Lower leg skin (tissue), 4 donors: ENCODE measurements at places on chromosomes 3 and 15. TPM values are rescaled to one million over a fixed set of nuclear protein-coding genes. Genes with fewer than 3 reads are reported as not detected.

DNA sequence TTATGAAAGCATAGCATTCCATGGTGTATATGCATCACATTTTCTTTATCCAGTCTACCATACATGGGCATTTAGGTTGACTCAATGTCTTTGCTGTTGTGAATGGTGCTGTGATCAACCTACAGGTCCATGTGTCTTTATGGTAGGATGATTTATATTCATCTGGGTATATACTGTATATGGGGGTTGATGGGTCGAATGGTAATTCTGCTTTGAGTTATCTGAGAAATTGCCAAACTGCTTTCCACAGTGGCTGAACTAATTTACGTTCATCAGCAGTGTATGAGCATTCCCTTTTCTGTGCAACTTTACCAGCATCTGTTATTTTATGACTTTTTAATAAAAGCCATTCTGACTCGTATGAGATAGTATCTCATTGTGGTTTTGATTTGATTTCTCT is 662.4 kb upstream of the BCHE start:
- DNase-seq, result no peak

DNA sequence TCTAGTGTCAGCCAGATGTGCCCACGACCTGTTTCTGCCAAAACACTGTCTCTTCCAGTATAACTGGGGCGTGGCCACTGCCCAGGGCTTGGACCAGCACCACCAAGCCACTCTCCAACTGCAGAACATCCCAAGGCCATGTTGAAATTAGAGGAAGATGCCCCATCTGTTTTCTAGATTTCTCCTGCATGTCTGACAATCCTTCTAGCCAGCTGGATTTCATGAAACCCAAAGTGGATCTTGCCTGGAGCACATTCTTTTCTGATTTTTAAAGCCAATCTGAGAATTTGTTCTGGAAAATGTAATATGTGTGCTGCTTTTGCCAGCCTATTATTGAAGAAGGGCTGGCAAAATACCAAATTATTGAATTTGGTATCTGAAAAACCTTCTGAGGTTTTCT is 182.5 kb downstream of the SLCO3A1 start:
- DNase-seq, result no peak

The LRRN1 gene
- total RNA-seq, result 1.2 TPM

The GOLGA8T gene
- total RNA-seq, result 0.17 TPM

DNA sequence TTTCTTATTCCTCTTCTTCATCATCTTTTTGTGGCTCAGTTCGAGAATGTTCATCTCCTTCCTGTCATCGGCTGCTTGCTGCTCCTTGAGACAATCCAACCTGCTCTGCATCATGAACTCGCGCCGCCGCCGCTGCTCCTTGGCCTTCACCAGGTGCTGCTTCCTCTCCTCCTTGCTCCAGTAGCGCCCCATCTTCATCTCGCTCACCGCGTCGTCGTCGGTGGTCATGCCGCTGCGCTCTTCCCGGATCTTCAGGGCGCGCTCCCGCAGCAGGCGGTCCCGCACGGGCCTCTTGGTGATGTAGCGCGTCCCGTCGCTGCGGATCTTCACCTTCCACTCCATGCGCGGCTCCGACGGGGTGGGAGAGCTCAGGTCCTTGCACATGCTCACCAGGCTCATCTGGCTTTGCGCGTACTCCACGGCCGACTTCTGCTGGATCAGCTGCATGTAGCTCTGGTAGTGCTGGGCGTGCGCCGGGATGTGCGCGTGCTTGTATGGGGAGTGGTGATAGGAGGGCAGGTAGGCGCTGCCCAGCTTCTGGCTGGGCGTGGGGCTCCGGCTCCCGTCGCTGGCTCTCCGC is 241.2 kb downstream of the PDZRN3 start:
- DNase-seq, result no peak

DNA sequence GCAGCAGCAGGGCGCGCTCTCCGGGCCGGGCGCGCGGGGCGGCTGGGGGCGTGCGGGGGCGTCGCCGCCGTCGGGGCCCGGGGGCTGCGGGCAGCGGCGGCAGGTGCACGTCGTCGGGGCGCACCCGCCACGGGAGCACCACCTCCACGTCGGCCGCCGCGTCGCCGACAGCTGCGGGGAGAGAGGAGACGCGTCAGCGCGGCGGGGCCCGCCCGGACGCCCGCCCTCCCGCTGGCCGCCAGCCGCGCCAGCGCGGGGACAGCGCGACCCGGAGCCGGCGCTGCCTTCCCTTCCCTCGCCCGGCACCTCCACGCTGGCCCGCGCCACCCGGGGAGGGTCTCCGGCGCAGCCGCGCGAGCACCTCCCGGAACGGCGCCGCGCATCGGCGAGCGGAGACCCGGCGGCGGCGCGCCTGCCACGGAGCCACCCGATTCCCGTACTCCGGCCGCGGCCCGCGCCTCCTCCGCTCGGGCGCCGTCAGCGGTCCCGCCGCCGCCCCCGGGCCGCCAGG is 481 bp downstream of the ADAMTS17 start:
- DNase-seq, result no peak

DNA sequence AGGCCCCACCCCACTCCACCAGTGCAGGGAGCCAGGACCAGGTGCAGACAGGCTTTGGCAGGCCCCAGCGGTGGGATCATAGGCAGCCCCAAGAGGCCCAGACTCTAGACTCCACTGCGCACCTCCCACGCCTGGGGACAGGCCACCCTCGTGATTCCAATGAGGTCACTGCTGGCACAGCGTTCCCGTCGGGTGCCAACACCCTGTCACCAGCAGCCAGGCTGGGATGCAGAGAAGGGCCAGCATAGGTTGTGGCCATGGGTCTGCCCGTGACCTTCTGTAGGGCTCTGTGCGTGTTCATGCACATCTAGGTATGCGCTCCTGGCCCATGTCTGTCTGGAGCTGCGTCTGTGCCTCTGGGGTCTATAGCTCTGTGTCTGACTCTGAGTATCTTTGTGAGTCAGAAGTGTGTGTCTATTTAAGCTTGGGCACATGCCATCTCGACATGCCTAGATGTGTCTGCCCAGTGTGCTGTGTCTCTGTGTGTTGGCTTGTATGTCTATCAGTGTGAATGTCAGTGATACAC is 13.0 kb downstream of the VIPR1 start:
- peak; percentile 86 for DNase-seq

GRCh38 chr3:187136936-187137335 is 2.4 kb downstream of the RPL39L start:
- DNase-seq, result no peak

DNA sequence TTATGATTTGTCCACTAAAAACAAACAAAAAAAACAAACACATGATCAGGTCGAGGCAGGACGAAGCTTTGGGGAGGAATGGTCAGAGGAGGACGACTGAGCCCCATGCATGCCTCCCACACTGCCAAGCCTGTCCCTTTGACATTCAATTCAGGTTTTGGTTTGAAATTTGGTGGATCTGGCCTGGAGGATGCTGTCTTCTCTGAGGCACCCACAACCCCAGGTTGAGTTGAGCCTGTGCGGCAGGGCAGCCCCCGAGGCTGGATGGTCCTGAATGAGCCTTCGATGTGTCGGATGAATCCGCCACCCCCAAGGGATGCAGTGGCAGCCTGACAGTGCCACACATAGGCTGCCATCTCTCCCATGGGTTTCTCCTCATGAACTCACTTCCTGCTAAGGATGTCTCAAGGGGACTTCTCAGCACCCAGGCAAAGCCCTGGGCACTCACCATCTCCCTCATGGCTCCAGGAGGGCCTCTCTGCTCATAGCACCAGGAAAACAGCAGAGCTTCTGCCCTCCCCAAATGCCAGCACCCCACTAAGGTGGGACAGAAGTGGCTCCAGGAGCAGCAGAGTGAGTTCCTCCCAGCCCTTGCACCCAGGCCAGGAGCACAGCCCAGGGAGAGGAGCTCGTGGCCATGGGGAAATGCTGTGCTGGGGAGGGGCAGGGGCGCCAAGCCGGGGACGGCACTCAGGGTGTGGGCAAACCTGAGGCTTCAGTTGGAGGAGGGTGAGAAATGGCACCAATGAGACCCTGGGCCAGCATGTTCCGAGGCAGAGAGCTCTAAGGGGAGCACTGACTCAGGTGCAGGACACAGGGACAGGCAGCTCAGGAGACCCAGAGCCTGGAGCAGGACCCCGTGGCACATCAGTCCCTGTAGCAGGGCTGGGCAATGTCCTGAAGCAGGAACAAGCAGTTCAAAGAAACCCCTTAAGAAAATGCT is 18.5 kb downstream of the PRR23E start:
- no peak for DNase-seq

GRCh38 chr15:100201376-100202280 is 140.1 kb downstream of the ADAMTS17 start:
- no peak for DNase-seq

The ADAMTS17 gene
- 3.5 TPM for total RNA-seq

The PGBD4 gene
- total RNA-seq, result 1.3 TPM

DNA sequence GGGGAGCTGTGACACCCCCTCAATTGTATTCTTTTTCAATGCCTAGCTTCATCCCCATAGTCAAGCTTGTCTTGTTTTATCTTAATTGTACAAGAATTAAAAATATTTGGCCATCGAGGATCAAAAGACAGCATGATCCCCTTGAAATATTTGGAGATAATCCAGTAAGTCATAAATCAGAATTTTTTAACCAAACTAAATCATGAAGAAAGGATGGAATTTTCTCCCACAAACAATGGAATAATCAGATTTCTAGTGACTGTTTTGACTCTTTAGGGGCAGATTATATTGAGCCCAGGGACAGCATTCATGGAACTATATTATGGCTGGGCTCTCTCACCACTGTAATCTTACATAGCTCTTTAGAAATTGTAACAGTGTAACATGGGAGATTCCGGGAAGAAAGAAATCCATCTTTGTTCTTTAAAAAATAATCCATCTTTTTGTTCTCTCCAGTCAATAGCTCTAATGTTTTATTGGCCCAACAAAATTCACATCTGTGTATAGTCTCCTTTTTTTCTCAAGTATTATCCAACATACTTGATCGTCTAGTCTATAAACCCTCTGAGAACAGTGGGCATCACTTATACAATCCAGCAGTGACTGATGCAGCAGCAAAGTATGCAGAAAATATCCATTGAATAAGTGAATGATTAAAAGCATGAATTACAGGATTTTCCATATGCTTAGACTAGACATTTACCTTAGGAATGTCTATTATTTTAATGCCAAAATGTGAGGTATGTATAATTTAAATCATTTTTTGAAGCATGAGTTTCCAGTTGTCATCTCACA is 277.0 kb upstream of the PLSCR5 start:
- no peak for DNase-seq

The CYP8B1 gene
- not detected for total RNA-seq

The ACP3 gene
- 66.5 TPM for total RNA-seq

DNA sequence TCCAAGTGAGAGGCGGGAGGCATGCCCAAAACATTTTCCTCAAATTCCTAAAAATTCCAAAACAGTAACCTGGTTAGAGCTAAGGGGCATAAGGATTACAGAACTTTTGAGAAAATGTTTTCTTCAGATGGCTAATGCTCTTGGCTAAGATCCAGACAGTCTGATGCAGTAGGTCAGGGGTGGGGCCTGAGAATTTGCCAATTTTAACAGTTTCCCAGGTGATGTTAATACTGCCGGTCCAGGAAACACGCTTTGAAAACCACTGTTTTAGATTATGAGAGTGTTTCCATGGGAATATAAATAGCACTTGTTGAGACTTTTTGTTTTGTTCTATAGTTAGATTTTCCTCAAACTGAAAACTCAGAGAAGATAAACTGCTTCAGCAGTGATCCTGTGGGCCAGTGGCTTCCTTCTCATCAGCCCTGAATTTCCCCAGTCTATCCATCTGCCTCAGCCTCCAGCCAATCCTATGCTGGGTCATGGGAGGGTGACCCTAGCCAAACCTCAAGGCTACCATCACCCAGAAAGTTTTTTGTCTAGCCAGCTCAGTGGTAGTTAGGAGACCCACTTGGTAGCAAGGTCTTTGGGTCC is 71.6 kb upstream of the ACP3 start:
- DNase-seq, result no peak

DNA sequence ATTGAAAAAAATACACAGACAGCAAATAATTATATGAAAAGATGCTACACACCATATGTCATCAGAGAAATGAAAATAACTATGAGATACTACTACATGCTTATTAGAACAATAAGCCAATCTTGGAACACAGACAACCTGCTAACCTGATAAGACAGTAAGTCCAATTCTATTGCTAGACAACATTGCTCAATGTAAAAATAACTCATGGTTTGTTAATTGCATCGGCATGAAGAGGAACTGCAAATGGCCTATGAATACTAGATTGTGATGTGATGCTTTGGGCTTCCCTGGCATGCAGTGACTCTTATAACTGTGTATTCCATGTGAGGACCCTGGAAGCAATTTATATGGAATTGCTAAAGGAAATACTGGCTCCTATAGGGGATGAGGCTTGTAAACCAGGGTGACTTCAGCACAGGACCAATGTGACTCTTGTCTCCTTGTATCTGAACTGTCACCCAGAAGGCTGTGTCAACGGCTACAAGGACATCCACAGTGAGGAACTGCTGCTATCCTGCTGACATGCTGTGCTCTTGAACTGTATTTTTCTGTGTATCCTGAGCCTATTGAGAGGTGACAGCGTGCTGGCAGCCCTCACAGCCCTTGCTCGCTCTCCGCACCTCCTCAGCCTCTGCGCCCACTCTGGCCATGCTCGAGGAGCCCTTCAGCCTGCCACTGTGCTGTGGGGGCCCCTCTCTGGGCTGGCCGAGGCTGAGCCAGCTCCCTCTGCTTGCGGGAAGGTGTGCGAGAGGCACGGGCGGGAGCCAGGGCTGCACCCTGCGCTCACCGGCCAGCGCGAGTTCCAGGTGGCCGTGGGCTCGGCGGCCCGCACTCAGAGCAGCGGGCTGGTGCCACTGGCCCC is 385.7 kb downstream of the CNTN4 start:
- no peak for DNase-seq

The EXD1 gene
- total RNA-seq, result not detected

GRCh38 chr15:71448688-71449114 is 333.4 kb downstream of the THSD4 start:
- DNase-seq, result peak; percentile 74

GRCh38 chr15:79190093-79190492 is 92.4 kb upstream of the ANKRD34C start:
- DNase-seq, result no peak

The PTX3 gene
- total RNA-seq, result 1.5 TPM

- DNase-seq, result no peak
Measured at GRCh38 chr3:151096716-151097115, 11.3 kb downstream of the MED12L start.

The MAP2K1 gene
- 30.7 TPM for total RNA-seq

DNA sequence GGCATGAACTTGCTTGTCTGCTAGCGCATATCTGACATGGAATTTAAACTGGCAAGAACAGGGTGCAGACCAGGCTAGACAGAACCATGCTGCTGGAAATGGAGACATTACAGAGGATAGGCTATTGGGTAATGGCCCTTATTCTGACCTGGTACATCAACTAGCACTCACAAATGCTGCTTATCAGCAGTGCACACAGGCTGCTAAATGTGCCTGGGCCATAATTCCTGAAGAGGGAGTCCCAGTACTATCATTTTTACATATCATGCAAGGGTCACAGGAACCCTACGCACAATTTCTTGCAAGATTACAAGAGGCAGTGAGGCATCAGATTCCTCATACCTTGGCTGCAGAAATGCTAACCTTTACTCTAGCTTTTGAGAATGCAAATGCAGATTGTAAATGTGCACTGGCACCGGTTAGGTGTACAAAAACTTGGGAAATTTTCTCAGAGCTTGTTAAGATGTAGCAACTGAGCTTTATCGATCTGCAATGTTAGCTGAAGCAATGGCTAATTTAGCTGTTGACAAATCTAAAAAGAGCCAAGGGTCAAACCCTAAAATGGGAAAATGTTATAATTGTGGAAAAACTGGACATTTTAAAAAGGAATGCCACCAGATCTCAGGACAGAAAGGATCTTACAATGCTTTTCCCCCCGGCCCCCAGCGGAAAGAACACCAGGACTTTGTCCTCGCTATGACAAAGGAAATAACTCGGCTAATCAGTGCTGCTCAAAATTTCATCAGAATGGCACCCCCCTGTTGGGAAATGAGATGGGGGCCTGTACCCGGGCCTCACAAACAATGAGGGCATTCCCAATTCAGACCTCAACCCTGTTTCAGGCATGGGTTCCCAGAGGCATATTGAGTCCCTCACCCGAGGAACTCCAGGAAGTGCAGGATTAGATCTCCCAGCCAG is 21.1 kb downstream of the CCRL2 start:
- no peak for DNase-seq
